Spleen (tissue), 13 donors: ENCODE measurements at places on chromosomes 16 and 17. TPM values are rescaled to one million over a fixed set of nuclear protein-coding genes. Genes with fewer than 3 reads are reported as not detected.

IRF8 gene
- 329 TPM for total RNA-seq

GCGR gene
- total RNA-seq, result 0.37 TPM

LITAF gene
- total RNA-seq, result 114 TPM

DNA sequence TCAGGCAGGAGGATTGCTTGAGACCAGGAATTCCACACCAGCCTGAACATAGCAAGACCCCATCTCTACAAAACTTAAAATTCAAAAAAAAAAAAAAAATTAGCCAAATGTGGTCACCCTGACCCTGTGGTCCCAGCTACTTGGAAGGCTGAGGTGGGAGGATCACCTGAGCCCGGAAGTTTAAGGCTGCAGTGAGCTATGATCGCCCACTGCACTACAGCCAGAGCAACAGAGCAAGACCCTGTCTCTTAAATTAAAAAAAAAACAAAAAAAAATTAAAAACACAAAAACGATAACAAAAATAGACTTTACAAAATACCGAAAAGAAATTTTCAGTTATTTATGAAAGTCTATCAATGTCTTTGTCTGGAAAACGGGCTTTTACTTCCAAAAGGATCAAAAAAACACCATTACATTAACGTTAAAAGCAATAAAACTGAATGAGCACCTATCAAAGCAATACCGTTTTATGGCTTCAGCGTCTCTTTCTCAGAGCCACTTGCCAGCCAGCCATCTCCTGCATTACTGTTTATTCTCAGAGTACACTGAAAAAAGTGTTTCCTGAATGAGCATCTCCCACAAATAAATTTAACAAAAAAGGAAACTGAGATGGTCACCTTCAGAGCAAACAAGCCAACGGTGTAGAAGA, 6.1 kb downstream of the USP7 start:
- H3K4me1 ChIP-seq, result peaks cover 93% of the 10 kb centered on the region
- H3K27ac ChIP-seq, result peak overlapping the region; percentile 90
- no peaks in the 10 kb centered on the region for H3K27me3 ChIP-seq
- no peak overlapping the region for H3K4me3 ChIP-seq
- no peak for DNase-seq

- H3K27me3 ChIP-seq, result no peaks in the 10 kb centered on the region
- DNase-seq, result no peak
- peaks cover 31% of the 10 kb centered on the region for H3K4me1 ChIP-seq
- no peak overlapping the region for H3K27ac ChIP-seq
- H3K36me3 ChIP-seq, result no peaks in the 10 kb centered on the region
- no peak overlapping the region for H3K4me3 ChIP-seq
These were observed 200.7 kb downstream of the CCDC182 start for GRCh38 chr17:57544401-57544800.

- no peaks in the 10 kb centered on the region for H3K4me1 ChIP-seq
- no peaks in the 10 kb centered on the region for H3K27me3 ChIP-seq
These were observed 72.6 kb downstream of the MGAT5B start for GRCh38 chr17:76940738-76941350.

DNA sequence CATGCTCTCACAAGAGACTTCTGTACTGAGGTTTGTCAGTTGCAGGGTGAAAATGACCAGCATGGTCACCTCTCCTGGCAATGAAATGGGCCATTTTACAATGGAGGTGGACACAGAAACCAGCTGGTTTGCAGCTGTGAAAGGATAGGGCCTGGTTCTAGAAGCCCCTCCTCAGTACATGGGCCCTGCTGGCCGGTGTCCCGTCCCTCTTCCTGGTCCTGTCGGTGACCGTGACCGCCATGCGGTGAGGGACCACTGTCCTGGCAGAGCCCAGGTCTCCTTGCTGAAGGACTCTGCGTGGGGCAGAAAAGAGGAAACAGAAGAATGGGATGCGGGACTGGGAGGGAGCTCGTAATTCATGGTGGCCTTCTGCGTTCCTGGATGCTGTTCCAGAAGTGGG, 76.0 kb upstream of the ZNF423 start:
- H3K4me3 ChIP-seq, result no peak overlapping the region
- peak; percentile 65 for DNase-seq
- H3K27me3 ChIP-seq, result no peaks in the 10 kb centered on the region
- no peaks in the 10 kb centered on the region for H3K4me1 ChIP-seq
- H3K27ac ChIP-seq, result no peak overlapping the region

- peaks cover 22% of the 10 kb centered on the region for H3K27me3 ChIP-seq
- peak; percentile 86 for DNase-seq
- H3K4me3 ChIP-seq, result no peak overlapping the region
- H3K4me1 ChIP-seq, result peaks cover 4% of the 10 kb centered on the region
- H3K36me3 ChIP-seq, result no peaks in the 10 kb centered on the region
These were observed 20.8 kb upstream of the ZNF423 start for GRCh38 chr16:49876716-49877129.

DNA sequence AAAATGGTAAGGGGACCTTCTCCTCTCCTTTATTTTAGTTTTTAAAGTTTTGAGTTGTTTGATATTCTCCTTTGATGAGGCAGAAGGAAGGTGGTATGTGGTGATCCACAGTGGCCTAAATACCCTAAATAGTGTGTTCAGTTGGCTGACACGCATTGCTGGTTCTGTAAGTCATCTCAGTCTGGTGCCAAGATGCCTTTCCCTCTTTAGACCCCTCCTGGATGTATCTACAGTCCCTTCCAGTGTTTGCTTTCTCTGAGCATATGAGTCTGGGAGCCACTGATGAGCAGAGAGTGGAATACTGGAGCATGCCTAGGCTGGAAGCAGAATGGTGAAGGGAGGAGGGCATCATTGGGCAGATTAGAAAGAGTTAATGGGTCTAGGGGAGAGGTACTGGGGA, 64.5 kb downstream of the NEUROD2 start:
- no peak overlapping the region for H3K27ac ChIP-seq
- peaks cover 28% of the 10 kb centered on the region for H3K4me1 ChIP-seq
- no peak overlapping the region for H3K4me3 ChIP-seq
- H3K36me3 ChIP-seq, result peaks cover 44% of the 10 kb centered on the region
- H3K27me3 ChIP-seq, result no peaks in the 10 kb centered on the region

- no peak overlapping the region for H3K27ac ChIP-seq
- DNase-seq, result no peak
- no peaks in the 10 kb centered on the region for H3K36me3 ChIP-seq
- H3K27me3 ChIP-seq, result no peaks in the 10 kb centered on the region
- no peak overlapping the region for H3K4me3 ChIP-seq
These were observed 206.1 kb downstream of the KCNJ2 start for GRCh38 chr17:70375406-70375805.

DNA sequence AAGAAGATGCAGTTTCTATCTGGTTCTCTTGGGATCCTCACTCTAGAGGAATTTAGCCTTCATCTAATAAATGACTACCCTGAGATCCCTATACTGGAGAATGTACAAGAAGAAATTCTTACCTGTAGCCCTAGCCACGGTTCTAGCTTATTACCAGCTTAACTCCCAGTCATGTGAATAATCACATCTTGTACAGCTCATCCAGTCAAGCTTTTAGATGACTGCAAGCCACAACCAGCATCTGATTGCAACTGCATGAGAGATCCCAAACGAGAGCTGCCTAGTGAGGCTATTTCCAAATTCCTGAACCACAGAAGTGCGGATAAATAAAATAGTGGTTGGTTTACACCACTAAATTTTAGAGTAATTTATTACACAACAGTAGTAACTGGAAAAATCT, 196.0 kb upstream of the CPHXL start:
- DNase-seq, result no peak
- no peaks in the 10 kb centered on the region for H3K4me1 ChIP-seq
- no peak overlapping the region for H3K27ac ChIP-seq
- H3K27me3 ChIP-seq, result no peaks in the 10 kb centered on the region
- no peaks in the 10 kb centered on the region for H3K36me3 ChIP-seq

GRCh38 chr16:23521037-23521743, 10.9 kb upstream of the GGA2 start:
- no peak overlapping the region for H3K4me3 ChIP-seq
- H3K4me1 ChIP-seq, result peaks cover 59% of the 10 kb centered on the region
- no peaks in the 10 kb centered on the region for H3K27me3 ChIP-seq
- no peak for DNase-seq

- H3K27me3 ChIP-seq, result no peaks in the 10 kb centered on the region
- no peak overlapping the region for H3K4me3 ChIP-seq
- H3K27ac ChIP-seq, result no peak overlapping the region
- no peak for DNase-seq
- no peaks in the 10 kb centered on the region for H3K4me1 ChIP-seq
These were observed 6.8 kb downstream of the SLC13A2 start for GRCh38 chr17:28480278-28480677.

- no peaks in the 10 kb centered on the region for H3K4me1 ChIP-seq
- H3K27ac ChIP-seq, result no peak overlapping the region
- DNase-seq, result no peak
- H3K27me3 ChIP-seq, result no peaks in the 10 kb centered on the region
- no peak overlapping the region for H3K4me3 ChIP-seq
- no peaks in the 10 kb centered on the region for H3K36me3 ChIP-seq
These were observed 208.0 kb downstream of the FOXL1 start for GRCh38 chr16:86786338-86786737.

DNA sequence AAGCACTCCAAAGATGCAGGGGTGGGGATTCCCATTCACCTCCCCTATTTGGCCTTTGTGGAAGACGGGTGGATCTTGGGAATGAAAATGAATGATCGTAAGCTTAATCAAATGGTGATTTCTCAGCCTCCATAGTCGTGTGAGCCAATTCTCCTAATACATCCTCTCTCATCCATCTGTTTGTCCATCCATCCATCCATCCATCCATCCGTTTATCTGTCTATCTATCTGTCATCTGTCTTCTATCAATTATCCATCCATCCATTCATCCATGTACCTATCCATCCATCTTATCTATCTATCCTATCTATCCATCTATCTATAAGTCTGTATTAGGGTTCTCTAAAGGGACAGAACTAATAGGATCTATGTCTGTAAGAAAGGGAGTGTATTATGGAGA, 7.8 kb downstream of the RNF213 start:
- DNase-seq, result no peak
- H3K4me1 ChIP-seq, result peaks cover 65% of the 10 kb centered on the region
- H3K27ac ChIP-seq, result no peak overlapping the region
- H3K4me3 ChIP-seq, result no peak overlapping the region

DNA sequence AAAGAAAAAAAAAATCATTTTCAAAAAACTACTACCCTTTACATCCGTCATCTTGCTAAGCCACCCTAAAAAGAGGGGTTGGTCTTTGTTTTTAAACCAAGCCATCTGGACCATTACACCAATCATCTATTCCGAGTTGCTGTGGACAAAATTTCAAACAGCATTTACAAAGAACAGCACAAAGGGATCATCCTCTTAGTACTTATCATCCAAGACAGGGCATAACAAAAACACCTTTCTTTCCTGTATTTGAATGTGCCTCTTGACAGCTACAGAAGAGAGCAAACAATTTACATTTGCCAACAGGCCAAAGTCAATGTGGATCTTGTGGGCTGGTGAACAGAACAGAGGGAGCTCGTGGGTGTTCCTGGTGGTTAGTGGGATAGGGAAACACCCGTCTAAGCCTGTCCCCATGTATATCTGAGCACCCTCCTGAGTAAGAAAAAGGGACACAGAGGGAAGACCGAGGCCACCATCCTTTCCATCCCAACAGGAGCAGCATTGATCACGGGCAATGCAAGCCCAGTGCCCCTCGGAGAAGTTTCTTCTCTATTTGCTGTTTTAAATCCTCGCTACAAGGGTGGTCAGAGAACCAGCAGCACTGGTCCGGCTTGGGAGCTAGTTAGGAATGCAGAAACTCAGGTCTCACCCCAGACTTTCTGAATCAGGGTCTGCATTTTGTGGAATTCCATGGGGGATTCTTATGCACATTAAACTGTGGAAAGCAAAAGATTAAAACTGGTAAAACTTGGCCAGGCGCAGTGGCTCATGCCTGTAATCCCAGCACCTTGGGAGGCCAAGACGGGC, 1.9 kb downstream of the SLC39A11 start:
- H3K27ac ChIP-seq, result peak overlapping the region; percentile 25
- H3K4me3 ChIP-seq, result no peak overlapping the region
- no peaks in the 10 kb centered on the region for H3K27me3 ChIP-seq
- no peak for DNase-seq
- peaks cover 48% of the 10 kb centered on the region for H3K4me1 ChIP-seq

DNA sequence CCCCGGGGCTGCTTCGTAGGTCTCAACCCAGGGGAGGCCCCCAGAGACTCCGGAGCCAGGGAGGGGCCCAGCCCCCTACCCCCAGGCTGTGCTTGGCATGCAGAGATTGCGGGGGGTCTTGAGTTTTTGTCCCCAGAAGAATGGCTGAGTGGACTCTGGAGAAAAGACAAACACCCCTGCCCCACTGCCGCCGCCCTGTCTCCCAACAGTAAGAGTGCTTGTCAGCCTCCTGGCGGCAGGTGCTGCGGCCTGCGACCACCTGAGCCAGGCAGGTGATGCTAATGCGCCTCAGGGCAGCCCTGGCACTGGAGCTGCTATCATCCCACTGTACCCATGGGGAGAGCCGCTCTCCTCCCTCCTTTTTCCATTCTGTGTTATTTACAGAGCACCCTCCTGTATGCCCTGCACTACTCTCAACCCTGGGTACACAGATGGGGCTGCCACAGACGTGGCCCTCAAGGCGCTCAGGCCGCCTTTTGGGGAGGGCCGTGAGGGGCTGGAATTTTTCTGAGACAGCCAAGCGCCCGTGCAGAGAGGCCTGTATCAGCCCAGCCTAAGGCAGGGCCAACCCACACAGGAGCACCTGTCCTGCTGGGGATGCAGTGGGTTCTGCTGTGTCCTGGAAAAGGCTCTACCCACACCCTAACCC, 2.6 kb upstream of the IL17C start:
- peak; percentile 75 for DNase-seq
- peaks cover 19% of the 10 kb centered on the region for H3K27me3 ChIP-seq
- no peak overlapping the region for H3K27ac ChIP-seq

- H3K4me1 ChIP-seq, result no peaks in the 10 kb centered on the region
- no peak overlapping the region for H3K27ac ChIP-seq
- H3K27me3 ChIP-seq, result no peaks in the 10 kb centered on the region
- DNase-seq, result no peak
These were observed 28.1 kb downstream of the BANP start for GRCh38 chr16:87979352-87979751.

DNA sequence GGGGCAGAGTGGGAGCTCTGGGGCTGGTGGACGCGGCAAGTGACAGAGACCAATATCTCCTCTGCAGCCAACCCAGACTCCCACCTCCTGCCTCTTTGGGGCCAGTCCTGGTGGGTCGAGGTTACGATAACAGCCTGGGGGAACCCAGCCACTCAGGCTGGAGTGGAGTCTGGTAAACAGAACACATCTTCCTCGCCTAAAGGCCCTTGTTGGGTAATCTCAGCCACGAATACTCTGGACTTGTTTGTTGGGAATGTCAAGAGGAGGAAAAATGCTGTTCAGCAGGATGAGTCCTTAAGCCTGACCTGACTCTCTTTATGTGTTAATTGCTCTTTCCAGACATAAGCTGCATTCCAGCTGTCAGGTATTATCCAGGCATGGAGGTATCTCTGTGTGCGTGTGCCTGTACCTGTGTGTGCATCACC, 8.0 kb upstream of the SPNS2 start:
- H3K36me3 ChIP-seq, result no peaks in the 10 kb centered on the region
- H3K4me1 ChIP-seq, result peaks cover 26% of the 10 kb centered on the region
- no peaks in the 10 kb centered on the region for H3K27me3 ChIP-seq
- H3K27ac ChIP-seq, result no peak overlapping the region
- no peak for DNase-seq

DNA sequence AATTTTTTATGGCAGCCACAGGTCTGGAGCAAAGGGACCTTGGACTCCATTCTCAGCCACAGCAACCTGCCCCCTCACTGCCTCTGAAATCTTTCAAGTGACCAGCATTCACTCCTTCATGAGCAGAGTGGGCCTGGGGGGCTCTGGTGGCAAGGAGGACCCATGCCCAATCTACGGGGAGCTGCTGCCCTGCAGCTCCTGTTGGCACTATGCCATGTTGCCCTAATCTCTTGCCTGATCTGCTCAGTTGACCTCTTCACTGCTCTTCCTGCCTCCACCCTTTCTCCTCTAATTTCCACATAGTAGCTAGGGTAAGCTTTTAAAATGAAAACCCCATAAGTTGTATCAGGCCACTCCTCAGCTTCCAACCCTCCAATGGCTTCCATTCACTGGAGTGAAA, 2.9 kb upstream of the PRKCB start:
- H3K27ac ChIP-seq, result no peak overlapping the region
- peaks cover 6% of the 10 kb centered on the region for H3K27me3 ChIP-seq
- H3K4me3 ChIP-seq, result no peak overlapping the region
